Foreskin keratinocyte (primary cell): ENCODE measurements at places on chromosomes 16 and 17. TPM values are rescaled to one million over a fixed set of nuclear protein-coding genes. Genes with fewer than 3 reads are reported as not detected.

WNT9B gene
- total RNA-seq, result not detected in 2 replicates

BRICD5 gene
- 3.9 TPM in 2 replicates for total RNA-seq

OTOA gene
- total RNA-seq, result 0.07 and 0.17 TPM in 2 replicates

KRT24 gene
- total RNA-seq, result 0.07 TPM in 1 of 2 replicates, not detected in the other

PLEKHH3 gene
- 15.7 and 17.2 TPM in 2 replicates for total RNA-seq

PPM1E gene
- 0.04 and 0.07 TPM in 2 replicates for total RNA-seq

HOXB8 gene
- not detected in 2 replicates for total RNA-seq

IGSF6 gene
- total RNA-seq, result 0.03 and 0.04 TPM in 2 replicates

DNA sequence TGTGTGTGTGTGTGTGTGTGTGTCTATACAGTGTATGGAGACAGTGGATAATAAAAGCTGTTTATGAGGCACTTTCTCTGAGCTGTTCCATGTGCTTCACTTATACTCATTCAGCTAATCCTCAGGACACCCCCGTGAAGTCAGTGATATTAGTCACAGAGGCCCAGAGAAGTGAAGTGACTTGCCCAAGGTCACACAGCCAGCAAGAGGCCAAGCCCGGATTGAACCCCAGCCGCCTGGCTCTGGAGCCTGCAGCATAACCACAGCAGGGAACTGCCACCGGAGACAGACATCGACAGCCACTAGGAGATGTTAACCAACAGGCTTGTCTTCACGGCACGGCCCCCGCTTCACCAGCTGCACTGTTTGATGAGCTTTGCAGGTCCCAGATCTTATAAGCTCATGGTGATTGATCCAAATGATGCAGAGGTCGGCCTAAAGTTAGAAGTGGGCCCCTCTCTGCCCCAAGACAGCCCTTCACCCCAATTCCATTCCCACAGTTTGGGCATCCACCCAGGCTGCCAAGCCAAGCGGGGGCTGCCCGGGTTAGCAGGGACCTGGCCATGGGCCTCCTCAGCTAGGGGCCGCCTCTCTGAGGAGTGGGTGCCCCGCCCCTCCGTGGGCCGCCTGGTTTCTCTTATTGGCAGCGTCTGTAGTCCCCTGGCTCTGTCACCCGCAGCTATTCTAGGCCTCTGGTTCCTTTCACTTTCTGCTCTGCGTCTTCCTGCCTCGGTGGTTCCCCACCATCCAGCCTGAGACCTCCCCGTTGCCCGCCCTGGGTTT lies 30.9 kb downstream of the SOCS1 start:
- no peak for DNase-seq

GRCh38 chr17:74646231-74646630 lies 22.7 kb upstream of the CD300E start:
- DNase-seq, result peak; percentile 31

DNA sequence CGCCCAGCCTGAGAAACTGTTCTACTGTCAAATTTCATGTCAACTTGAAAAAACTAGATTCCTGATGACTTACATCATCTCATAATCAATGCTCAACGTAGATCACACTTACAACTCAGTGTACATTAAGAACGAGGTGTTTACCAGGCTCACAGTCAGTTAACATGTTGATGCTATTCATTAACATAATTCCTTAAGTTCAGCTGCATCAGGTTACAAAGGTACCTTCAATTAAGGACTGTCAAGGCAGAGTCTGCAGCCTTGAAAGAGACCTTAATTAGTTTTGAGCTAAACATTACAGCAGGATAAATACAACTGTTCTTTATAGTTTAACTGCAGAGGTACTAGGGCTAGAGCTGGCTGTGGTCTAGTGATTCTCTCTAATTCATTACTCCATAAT lies 1.9 kb downstream of the GNA13 start:
- DNase-seq, result no peak

DNA sequence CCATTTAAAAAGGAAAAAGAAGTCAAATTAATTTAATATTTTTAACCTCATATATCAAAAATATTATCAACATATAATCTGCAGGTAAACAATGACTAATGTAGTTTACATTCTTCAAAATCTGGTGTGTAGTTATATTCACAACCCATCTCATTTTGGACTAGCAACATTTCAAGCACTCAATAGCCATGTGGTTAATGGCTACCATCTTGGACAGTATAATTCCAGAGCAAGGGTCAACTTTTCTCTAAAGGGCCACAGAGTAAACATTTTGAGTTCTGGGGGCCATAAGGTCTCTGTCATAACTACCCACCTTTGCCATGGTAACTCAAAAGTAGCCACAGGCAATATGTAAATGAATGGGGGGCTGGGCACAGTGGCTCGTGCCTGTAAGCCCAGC lies 153.9 kb downstream of the PARN start:
- DNase-seq, result no peak

DNA sequence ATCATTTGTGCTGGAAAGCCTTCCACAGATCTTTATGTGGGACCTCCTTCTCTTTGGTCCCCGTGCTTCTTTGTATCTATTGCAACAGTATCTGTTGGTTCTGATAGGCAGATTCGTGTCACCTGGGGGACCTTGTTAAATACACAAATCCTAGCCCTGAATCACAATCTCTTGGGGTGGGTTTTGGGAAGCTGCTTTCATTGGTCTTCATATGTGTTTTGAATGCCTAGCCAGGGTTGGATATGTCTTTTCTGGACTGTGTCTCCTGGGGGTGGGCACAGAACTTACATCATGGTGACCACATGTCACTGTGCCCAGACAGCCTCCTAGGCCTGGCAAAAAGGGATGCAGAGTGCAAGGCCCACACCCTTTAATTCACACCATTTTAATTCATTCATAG lies 81.0 kb upstream of the HNF1B start:
- DNase-seq, result no peak

GRCh38 chr17:69503711-69504110 lies 89.2 kb downstream of the MAP2K6 start:
- DNase-seq, result no peak

DNA sequence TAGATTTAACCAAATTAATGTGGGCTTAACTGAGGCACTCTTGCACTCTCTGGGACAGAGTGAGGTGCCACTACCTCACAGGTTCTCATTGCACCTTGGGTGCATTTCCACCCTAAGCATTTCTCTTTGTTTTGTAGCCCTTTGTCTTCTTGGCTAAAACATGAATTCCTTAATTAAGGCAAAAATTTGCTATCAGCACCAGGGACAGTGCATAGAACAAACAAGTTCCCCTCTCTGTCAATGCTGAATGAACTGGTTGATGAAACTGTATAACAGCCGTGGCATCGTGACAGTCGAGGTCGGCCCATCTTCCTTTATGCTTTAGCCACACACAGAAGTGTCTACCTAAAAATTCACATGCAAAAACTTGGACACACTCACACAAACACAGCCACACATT lies 74.8 kb downstream of the HS3ST2 start:
- DNase-seq, result no peak

DNA sequence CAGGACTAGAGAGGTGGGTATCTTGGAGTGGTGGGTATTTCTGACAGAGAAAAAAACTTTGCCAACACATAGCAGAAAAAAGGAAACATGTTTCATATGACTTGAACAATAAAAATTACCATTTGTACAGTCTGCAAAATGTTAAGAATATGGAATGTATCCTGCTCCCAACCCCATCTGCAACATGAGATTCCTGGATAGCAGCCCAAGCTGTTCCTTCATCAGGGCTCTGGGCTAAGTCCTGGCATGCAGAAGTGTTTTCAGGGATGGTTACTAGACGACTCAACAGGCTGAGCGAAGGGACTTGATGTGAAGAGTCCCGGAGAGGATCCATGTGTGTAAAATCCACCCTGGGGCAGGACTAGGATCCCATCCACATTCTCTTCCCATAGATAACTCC lies 121.0 kb upstream of the IRX3 start:
- DNase-seq, result peak; percentile 47

- no peak for DNase-seq
Measured at GRCh38 chr17:36807496-36808179, 129.6 kb upstream of the LHX1 start.

- DNase-seq, result peak; percentile 86
Measured at GRCh38 chr16:89560378-89561141, at the start of gene RPL13. Gene RPL13, plus strand, starts transcription at chr16:89560682. Its CDS starts 278 bp downstream, at chr16:89560960.

DNA sequence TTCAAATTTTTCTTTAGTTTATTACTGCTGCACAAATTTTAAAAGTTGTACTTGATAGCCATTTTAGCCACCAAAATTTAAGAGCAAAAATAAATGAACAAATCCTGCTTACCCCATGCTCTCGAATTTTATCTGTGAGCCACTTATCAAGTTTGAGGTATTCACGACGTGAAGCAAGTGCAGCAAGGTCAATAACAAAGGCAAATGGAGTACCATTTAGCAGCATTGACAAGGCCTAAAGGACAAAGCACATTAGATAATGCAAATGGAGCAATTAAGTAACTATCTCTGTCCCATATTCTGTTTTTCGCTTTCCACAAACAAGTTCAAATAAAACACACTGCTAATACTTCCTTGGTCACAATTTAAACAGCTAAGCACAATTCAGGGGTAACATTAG lies 54.7 kb downstream of the CNOT1 start:
- no peak for DNase-seq

GRCh38 chr16:23424292-23424958 lies 28.6 kb downstream of the COG7 start:
- DNase-seq, result peak; percentile 81

DNA sequence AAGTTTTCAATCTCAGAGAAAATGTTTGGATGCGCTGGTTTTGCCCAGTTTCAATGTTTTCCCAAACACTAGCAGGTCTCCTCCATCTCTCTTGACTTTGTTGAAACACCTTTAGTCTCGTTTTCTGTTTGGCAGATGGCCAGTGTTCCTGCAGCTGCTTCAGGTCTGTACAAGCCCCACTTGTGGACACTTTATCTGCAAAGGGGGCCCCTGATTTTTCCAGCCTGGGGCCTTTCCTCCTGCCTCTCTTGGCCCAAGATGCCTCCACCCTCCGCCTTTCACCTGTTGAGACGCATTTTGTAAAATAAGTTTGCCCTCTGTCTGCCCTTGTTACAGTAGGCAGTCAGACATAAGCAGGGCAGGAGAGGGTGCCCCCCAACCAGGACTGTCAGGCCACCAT lies 21.8 kb upstream of the PRM1 start:
- no peak for DNase-seq

DNA sequence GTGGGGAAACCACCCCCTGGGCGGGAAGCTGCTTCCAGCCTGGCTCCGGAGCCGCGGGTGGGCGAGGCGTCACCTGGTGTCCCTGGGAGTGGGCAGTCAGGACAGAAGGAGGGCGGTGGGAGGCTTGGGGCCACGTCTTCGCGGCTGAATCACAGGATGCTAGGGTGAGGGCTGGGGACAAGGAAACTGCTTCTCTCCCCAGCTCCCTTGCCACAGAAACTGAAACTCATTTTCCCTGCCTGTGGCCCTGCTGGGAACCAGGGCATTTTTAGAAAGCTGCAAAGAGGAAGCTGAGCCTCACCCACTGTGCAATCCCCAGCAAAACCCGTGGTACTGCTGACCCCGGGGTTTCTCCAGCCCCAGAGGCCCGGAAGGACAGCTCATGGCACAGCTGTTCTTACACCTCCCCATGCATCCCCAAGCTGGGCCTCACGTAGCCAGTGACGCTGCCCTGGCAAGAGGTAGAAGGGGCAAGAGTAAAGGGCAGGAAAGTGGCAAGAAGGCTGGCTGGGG lies 8.2 kb downstream of the RHBDF2 start:
- DNase-seq, result peak; percentile 34

DNA sequence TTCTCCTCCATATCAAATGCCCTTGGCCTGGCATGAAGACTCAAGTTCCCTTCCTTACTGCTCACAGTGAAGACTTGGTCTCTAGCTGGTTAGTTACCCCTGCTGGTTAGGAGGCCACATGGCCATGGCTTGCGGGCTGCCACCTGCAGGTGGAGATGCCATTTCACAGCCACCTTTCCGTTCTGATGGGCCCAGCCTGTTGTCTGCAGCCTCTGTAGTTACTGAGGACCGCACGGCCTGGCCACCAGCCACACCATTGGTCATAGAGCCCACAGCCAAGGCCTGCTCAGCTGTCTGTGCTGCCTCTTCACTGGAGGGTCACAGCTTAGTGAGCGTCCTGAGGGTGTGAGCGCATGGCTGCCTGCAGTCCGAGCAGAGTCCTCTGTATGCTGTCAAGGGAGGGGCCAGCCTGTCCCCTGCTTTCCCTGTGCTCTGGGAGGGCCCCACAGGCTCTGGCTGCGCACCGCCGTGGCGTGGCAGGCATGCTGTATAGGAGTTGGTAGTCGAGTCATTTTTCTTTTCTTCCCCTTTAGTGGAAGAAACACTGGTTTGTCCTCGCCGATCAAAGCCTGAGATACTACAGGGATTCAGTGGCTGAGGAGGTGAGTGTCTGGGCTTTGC lies 59.2 kb downstream of the PLD6 start:
- no peak for DNase-seq

DNA sequence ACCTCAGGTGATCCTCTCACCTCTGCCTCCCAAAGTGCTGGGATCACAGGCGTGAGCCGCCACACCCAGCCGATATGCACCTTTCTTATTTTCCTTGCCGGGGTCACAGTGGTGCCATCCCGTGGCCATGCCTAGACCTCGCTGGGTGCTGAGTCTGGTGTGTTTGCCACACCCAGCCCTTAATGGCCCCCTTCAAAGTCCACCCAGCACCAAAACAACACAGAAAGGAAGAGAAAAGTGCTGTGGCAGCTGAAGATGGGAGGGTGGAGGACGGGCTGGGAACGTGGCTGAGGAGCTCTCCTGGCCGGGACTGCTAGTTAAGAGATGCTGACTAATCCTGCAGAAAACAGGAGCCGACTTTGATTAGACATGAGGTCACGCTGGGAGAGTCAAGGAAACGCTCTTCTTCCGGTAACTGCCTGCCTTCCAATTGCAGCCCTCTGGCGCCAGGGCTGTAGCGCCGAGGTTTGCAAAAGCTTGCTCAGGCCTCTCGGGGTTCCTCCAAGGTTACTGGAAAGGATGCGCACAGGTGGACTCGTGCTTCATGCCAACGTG lies 10.9 kb downstream of the SLC43A2 start:
- DNase-seq, result peak; percentile 62

- DNase-seq, result no peak
Measured at GRCh38 chr16:56192986-56193945, 2.0 kb downstream of the GNAO1 start.

DNA sequence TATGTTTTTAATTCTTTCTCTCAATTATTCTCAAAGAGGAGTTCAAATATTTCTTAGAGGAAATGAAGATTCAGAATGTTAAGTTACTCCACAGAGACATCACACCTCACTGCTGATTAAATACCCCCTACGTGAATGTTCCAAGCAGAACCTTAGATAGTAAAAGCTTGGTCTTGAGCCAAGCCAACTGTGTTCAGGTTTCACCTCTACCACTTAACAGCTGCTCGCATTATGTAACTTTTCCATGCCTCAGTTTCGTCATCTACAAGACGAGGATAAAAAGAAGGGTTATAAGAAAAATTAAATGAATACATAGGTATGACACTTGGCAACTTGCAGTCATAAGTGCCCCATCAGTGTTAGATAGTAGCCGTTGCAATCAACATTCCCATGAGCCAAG lies 356.2 kb downstream of the RBFOX1 start:
- DNase-seq, result no peak

DNA sequence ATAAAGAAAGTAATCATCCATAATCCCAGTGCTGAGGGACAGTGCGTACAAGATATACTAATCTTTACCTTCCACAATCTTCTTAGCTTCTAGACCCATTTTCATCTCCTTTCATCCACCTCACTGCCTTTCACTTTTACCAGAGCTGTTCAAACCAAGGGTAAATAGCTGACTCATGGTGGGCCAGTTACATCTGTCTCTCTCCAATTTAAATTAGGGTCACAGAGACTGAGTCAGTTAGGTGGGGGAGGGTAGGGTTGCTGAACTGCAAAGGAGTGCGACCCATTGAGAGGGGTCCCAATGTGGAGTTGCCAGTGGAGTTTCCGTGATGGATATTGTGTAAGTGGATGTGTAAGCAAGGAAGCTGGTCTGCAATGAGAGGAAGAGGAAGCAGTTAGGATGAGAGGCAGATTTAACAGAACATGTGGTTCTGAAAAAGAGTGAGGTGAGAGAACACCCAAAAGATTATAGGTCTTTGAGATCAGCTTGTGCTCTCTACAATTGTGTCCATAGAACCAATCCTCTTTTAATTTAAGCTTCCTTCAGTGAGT lies 83.5 kb downstream of the GP2 start:
- DNase-seq, result no peak
